MCF 10A (cell line): ENCODE measurements at places on chromosomes 3 and 15.

DNA sequence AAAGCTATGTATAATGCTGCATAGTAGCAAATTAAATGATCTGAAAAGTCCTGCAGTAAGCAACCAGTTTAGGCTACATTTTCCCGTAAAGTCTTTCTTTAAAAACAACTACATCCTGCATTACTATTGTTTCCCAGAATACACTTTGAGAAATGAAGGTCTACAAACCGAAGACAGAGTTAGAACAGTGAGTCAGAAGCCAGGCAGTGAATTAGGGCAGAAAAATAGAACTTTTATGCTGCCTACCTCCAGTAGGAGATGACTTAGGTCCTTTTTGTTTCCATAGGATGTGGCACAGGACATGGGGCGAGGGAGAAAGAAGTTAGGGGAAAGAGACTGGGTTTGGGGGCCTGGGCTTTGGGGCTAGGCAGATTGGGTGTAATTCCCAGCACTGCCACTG lies 127.3 kb downstream of the PPM1L start:
- DNase-seq: no peak

GRCh38 chr3:45776611-45777010 lies 19.7 kb downstream of the SLC6A20 start:
- DNase-seq: no peak

DNA sequence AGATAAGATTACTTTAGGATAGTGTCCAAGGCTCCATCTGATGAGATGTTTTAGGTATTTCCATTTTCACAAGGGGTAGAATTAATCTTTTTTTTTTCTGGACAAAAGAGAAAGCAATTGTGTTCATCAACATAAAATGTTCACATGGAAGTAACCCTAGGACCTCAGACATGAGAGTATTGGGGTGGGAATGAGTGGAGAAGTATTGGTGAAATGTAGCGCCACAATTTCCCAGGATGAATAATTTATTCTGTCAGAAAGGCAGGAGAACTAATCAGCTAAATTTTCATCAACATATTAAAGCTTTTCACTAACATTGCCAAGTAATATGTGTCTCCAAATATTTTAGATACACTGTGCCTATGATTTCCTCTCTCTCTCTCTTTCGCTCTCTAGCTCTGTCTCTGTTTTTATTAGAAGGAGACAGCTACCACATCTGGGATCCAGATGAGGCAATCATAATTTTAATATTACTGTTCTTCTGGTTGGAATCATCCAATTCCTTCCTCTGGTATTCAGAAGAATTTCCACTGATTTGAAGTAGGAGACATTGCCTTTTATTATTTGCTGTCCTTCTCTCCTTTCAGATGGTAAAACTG lies 21.6 kb upstream of the ZNF280D start:
- no peak for DNase-seq

DNA sequence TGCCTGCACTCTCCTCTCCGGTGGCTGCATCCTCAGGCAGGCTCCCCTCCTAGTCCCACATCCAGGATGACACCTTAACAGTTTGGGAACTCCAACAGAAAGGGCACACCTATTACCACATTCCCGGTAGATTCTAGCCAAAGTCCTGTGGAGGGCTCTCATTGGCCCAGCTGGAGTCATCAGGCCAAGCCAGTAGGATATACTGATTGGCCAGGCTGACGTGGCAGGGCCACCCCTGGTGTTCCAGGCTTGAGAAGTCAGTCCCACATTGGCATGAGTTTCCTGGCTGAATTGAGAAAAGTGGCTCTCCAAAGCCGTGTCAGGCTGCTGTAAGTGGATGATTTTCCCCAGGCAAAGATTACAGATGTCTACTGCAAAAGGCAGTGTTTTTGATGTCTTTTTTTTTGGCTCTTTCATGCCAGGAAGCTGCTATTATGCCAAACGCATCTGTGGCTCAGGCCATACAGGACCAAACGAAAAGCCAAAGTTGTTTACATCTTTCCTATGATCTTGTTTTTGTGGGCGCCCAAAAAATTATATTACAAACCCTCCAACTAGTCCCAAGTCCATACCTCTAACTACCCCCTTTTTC lies 6.6 kb upstream of the BLM start:
- peak; percentile 42 for DNase-seq

DNA sequence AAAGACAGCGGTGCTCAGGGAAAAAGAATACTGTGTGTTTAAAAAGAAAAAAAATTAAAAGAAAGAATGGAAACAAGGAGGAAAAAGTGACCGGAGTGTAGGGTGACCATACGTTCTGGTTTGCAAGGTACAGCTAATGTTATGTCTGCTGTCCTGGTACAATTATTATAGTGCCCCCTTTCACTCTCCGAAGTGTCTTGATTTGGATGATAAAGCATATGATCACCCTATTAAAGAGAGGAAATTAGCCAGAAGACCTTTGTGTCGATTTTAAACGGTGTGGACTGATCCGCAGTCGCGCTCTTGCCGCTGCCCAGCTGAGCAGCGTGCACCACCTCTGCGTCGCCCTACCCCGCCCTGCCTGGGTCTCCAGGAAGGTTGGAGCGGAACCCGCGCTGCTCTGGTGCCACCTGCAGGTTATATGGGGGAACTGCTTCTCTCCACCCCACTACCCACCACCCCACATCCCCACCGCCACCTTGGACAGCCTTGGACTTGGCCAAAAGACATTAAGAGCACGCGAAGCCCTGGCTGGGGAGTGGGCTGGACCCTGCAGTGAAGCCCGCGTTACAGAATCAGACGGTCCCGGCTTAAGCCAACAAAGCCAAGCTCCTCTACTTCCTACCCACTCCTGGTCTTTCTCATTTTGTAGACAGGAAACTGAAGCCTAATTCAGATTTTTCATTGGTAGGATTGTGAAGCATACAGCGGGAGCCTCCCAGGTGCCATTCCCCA lies 41.2 kb upstream of the UBE2Q2 start:
- peak; percentile 83 for DNase-seq

DNA sequence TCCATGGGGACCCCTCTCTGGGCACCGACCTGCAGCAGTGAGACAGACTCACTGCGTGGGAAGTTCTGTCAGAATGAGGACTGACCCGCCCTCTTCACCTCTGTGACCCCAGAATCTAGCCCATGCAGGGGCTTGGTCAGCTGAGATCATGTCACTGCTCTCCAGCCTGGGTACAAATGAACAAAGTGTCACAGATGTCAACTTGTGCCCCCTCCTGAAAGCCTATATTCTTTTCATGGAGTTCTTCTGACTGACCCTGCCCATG lies 210.8 kb downstream of the XXYLT1 start:
- DNase-seq: no peak

- no peak for DNase-seq
Observed at GRCh38 chr15:66573348-66573718, 7.5 kb upstream of the LCTL start.

DNA sequence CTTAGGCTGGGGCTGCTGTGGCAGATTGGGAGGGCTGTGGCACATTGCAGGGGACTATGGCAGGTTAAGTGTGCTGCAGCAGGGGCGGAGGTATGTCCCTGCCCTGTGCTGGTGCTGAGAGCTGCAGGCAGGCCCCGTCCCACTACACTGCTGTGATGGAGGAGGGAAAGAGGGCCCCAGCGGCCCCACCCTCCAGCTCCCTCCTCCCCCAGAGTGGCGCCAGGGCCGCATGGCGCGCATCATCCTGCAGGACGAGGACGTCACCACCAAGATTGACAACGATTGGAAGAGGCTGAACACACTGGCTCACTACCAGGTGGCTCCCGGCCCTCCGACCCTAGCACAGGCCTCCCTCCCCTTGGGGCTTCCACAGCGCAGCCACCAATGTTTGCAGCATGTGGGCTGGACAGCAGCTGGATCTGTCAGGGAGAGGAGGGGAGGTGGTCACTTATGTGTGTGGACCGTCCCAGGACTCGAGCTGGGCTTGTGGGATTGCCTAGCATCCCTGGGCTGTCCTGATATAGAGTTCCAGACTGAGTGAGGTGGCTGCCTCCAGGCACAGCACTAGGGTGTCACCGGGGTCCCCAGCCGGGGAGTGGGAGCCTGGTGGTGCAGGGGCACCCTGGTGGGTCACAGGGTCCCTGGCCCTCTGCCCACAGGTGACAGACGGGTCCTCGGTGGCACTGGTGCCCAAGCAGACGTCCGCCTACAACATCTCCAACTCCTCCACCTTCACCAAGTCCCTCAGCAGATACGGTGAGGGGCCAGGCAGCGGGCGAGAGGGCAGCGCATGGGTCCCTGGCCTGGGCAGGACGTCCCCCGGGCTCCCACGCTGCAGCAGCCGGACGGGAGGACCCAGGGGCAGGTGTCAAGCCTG lies 46.1 kb downstream of the PLXNA1 start:
- no peak for DNase-seq

- DNase-seq: peak; percentile 20
Observed at GRCh38 chr3:187012609-187013051, 82.3 kb downstream of the ST6GAL1 start.

DNA sequence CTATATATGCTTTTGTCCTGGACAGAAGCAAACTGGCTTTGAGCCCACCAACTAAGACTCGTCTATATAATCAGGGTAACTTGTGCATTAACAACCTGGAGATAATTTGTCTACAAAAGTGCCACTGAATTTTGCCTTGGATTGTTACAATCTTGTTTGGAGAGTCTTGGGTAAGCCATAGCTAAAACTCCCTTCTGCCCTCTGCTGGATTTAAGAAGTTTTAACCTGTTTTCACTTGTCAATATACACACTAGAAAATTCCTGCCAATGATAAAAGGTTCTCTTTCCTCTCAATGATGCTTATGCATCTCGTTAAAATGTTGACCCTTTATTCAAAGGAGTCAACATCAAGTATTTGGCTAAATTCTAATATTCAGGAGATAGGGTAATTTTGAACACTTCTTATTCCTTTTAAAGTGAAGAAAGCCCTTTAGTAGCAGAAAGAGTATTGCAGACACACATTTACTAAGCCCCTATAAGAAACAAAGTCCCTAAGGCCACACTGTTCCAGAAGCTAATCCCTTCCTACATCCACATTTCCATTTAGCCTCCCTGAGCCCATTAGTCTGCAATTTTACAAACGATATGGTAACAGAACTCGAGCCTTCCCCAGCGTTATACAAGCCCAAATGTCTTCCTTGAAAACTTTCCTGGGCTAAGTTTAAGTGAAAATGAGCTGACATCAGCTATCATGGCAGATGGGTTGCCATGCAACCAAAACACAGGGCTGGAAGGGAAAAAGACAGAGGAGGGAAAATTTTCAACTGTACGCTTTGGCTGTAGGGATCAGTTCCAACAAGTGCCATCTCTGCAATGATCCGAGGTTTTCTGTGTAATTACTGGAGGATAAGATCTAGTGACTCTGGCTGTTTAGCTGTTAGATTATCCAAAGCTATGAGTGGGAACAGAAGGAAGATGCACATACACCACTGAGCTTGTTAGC lies 75.9 kb upstream of the FGF12 start:
- DNase-seq: peak; percentile 49

DNA sequence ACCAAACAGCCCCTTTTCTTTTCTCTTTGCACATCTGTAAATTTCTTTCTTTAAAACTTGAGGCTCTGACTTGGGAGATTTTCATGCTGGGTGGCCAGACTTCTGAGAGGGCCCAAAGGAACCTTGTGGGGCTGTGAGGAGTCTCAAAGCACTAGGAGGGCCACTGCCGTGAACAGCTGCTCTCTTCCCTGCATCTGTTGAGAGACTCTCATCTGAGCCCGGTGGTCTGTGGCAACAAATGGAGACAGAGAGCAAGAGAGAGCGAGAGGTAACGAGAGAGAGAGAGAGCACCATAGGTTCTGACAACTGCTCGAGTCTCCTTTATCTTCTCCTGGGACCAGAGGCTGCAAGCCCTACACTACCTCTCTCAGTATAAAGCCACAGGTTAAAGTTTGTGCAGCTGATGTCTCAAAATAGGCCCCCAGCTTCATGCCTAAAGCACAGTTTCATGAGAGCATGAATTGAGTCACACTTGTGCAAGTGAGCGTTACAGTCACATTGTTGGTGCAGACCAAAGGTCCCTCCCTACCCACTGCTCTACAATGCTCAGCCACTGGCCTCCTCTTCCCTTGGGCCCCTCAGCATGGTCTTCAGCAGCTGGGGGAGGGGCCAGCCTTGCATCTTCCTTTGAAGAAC lies 60.7 kb downstream of the ZNF621 start:
- DNase-seq: no peak

GRCh38 chr15:89136818-89137772 lies 48.8 kb downstream of the ABHD2 start:
- DNase-seq: no peak

DNA sequence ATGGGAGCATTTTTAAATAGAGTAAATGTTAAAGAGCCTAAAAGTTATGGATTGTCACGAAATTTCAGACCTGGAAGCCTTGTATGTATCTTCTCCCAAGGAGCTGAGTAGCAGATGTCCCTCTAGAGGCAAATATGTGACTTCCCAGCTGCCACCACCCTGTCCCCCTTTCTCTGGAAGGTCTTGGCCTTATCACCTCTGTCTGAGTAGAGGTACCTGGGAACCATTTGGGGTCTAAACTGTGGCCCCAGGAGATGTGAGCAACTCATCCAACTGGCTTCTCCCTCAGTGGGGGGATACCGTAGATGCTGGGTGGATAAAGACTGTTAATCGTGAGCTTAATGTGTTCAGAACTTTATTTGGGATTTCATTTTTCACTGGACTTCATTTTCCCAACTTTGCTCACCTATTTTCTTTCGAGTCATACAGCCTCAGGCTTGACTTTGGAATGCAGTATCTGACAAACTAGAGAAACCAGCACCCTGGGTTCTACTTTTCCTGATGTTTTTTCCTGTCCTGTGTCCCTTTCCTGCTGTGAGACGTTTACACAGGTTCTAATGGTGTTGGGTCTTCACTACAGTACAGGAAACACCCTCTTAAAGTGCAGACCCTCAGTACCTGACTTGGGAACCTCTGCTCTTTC lies 53.3 kb upstream of the CCR4 start:
- DNase-seq: no peak

GRCh38 chr15:89370120-89370977 lies 35.7 kb upstream of the POLG start:
- DNase-seq: no peak

DNA sequence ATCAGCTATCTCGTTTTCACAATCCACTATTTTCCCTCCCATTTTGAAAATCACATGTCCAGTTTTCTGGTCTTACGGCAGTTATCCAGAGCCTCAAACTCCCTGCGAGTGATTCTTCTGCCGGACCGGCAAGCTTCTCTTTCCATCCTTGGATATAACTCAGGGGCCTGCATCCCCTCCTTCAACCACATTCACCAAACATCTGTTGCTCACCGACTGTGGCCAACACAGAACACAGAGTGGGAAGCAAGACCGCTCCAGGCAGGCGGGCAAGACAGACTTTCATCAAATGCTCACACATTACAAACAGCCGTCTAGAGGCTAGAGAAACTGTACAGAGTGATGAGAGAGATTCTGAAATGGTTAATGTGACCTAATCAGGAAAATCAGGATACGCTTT lies 7.6 kb upstream of the SLC12A8 start:
- no peak for DNase-seq

DNA sequence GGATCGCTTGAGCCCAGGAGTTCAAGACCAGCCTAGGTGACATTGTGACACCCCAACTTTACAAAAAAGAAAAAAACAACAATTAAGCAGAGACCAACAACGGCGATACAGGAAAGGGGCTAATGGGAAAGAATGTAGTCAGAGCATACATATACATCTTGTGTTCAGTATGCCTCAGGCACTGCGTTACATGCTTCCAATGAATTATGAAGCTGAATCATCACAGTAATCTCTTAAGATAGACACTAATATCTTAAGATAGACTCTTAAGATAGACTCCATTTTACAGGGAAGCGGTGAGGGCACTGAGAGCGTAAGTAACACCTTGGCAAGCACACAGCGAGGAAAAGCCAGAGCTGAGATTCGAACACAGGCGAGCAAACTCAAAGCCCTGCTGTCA lies 6.1 kb upstream of the LDHAL6B start:
- DNase-seq: no peak

- DNase-seq: no peak
Observed at GRCh38 chr3:43549626-43550290, 72.1 kb downstream of the ANO10 start.
